Stimulated activated CD4-positive, alpha-beta T cell treated with anti-CD3 and anti-CD28 coated beads, Interleukin-12 subunit alpha, Interleukin-12 subunit beta, amount 100 ng/mL, for 24 hours (primary cell): ENCODE measurements at places on chromosomes 16 and 17.

- no peak for DNase-seq
Measured at GRCh38 chr17:1645207-1646171, at the start of gene SCARF1. TSS of gene SCARF1 (minus strand) at chr17:1645732. CDS start at chr17:1645697, 35 bp downstream.

- no peak for DNase-seq
Measured at GRCh38 chr17:68302666-68303065, 11.4 kb downstream of the ARSG start.

DNA sequence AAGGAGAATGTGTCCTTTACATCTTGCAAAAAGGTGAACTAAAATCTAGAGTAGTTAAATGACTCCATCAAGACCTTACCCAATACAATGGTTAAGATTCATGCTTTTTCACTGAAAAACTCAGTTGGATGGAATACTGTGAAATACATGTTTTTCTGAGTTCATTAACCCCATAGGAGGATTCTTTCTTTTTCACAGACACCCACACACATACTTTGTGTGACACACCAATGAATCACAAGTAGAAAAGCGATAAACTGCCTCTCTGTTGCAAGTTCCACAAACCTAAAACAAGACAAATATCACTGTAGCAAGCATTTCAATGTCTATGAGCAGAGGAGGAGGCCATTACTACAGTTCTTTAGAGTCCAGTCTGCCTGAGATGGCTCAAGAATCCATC, 258.8 kb upstream of the CDH5 start:
- DNase-seq: no peak

- no peak for DNase-seq
Measured at GRCh38 chr17:58231641-58232040, 6.7 kb upstream of the LPO start.

- no peak for DNase-seq
Measured at GRCh38 chr17:42857389-42857788, 6.4 kb downstream of the AOC3 start.

DNA sequence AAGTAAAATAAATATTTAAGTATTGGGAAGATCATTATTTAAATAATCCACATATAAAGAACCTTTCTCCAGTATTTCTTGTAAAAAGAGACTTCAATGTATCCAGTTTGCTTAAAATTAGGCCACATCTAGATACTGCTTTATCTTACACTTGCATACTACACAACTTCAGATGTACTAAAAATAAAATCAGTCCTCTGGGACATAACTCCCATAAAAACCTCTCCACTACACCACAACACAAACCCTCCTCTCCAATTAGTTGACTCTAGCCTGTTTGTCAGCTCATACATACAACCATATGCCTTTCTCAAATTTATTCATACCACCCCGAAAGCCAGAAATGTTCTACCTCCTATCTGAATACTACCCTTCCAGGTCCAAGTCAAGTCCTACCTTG, 21.6 kb downstream of the SPOP start:
- DNase-seq: no peak

GRCh38 chr17:42016941-42017865, at the start of gene DNAJC7:
TSS of gene DNAJC7 (minus strand) at chr17:42017439. CDS start at chr17:42017416, 23 bp downstream.
- DNase-seq: peak; percentile 81

DNA sequence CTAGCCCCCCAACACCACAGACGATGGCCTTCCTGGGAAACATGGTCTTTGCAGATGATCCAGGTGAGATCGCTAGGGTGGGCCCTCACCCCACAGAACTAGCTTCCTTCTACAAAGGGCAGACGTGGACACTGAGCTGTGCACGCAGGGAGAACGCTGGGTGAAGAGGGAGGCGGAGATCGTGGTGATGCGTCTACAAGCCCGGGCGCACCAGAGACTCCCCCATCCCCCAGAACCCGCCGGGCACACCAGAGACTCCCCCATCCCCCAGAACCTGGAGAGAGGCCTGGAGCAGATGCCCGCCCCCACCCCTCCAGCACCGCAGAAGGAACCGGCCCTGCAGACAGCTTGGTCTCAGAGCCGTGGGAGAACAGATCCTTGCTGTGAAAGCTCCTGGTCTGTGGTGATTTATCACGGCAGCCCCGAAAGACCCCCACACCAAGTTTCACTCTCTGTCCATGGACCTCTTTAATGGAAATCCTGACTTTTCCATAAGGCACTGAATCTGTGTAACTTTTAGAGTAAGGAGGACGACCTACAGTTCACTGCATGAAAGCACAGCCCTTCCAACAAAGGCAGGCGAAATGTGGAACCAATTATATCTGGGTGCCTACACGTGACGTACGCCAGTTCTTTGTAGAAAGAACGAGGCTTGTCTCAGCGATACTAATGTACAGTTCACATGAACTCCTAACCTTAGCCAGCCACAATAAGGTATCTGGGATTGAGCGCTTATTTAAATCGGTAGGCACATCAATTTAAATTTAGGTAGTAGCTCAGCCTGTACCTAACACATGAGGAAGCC, 88.5 kb downstream of the ANKRD11 start:
- no peak for DNase-seq

DNA sequence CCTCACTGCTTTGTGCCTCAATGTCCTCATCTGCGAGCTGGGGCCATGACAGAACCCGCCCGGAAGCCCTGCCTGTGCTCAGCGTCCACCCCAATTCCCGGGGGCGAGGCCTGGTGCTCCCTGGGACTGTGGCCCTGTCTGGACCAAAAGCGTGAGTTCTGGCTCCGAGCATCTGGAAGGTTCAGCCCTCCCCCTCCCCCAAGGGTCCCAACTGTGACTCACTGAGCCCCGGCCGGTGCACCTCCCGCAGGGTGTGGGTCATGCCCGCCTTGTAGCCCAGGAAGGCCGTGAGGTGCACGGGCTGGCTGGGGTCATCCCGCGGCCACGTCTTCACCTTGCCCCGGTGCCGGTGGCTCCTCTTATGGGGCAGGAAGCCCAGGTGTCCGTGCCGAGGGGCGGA, 755 bp downstream of the RPL3L start:
- DNase-seq: no peak

DNA sequence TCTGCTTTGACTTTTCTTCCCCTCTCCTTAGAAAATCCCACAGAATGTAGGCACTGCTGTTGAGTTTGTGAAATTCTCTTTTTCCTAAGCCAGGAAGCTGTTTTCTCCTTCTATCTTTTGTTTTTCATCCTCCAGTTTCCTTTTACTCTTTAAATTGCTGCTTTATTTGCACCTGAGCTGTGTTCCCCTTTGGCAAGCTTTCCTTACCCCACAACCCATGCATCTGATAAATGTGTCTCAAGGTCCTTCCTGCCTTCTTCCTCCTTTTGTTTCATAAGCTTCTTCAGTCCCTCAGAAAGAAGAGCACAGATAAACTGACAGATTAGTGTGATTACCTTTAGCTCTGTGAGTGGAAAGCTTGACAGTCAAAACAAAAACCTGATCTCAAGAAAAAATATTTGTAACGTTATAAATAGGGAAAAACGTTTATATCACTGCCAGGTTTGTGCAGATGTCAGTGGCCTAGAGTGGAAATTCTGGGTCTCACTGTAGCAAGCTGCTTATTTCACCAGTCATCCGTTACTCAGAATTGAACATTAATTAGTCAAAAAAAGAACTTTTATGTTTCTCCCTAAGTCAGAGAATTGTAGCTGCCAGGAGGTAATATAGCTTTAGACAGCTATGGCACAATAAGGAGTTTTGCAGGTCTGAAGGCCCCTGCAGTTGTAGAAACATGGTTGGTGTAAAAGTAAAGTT, 23.6 kb downstream of the GSDMB start:
- no peak for DNase-seq

DNA sequence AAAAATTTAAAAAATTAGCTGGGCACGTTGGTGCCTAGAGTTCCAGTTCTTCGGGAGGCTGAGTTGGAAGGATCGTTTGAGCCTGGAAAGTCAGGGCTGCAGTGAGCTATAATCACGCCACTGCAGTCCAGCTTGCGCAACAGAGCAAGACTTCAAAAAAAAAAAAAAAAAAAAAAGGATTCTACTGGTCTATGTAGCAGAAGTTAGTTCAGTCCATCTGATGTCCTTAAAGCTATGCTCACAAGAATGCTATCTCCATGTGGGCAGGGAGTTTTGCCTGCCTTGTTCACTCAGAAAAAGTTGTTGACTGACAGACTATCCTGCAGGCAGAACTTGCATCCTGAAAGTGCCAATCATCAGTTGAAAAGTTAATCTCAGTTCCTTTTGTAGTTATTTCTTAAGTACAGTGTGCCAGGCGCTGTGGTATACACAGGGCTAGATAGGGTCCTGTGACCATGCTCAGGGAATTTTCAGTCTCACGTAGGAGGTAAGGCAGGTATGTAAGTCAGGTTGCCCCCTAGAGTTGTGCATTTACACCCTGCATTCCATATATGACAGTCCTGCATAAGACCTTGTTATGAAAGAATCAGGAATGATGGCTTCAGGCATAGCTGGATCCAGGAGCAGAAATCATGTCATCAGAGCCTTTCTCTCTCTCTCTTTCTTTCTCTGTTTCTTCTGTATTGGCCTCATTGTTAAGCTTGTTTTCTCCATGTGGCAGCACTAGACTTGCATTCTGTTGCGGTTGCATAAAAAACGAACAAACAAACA, 7.6 kb downstream of the SYT17 start:
- DNase-seq: no peak

- no peak for DNase-seq
Measured at GRCh38 chr16:79312502-79312901, 288.0 kb downstream of the MAF start.

DNA sequence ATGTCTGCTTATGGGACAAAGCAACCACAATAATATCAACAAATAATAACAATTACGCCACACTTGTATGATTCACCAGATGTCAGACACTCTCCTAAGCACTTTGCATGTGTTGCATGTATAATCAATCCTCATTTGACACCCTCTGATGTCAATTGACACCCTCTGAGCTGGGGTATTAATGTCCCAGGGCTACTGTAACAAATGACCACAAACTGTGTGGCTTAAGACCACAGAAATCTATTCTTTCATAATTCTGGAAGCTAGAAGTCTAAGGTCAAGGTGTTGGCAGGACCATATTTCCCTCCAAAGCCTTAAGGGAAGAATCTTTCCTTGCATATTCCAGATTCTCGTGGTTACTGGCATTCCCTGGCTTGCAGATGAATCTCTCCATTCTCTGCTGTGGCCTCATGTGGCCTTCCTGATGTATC, 112.7 kb downstream of the NPIPB5 start:
- DNase-seq: no peak

DNA sequence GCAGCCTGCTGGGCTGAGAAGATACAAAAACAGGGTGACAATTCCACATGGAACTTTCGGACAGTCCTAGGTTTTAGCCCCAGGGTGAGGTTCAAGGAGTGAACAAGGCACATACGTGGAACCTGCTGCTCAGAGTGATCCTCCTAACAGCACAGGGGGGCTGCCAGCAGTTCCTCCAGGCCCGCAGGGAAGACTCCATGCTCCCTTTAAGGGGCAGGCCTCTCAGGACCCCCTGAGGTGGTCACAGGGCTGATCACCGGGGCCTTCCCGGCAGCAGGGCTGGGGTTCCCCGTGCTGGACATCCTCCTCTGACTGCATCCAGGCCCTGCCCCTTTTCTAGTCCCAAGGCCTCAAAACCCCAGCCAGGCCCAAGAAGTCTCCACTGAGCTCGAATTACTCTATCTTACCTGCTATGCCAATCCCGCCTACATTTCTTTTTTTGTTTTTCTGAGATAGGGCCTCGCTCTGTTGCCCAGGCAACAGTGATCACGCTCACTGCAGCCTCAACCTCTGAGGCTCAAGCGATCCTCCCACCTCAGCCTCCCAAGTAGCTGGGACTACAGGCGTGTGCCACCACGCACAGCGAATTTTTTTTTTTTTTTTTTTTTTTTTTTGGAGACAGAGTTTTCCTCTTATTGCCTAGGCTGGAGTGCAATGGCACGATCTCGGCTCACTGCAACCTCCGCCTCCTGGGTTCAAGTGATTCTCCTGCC, 10.4 kb downstream of the CANT1 start:
- DNase-seq: no peak

- DNase-seq: no peak
Measured at GRCh38 chr17:65332375-65332774, 195.2 kb downstream of the RGS9 start.

DNA sequence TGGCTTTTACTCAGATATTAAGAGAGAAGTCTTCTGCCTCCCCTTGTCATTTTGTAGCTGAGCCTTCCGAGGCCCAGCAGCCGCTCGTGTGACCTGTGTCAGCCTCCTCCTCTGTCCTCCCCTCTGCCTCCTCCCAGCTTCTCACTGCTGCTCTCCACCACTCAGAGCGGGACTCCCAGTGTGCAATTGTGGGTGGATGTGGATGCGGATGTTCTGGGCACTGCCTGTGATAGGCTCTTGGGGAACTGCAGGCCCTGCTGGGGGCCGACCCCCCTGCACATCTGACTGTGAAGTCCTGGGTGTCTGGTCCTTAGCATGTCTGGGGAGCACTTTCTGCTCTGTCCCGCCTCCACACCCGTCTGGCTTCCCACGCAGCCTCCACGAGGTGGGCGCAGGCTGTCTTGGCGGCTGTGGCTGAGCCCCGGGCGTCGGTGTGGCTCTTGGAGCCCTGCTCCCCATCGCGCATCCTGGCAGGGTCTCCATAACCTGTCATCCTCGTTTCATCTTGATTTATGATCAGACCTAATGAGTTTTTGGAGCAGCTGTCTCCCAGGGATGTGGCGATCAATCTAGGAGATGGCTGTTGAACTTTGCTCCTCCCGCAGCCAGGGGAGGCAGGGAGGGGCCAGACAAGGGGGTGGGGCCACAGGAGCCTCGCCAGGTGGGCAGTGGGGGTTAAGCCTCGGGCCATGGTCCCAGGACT, 28.1 kb downstream of the GRIN2C start:
- no peak for DNase-seq

DNA sequence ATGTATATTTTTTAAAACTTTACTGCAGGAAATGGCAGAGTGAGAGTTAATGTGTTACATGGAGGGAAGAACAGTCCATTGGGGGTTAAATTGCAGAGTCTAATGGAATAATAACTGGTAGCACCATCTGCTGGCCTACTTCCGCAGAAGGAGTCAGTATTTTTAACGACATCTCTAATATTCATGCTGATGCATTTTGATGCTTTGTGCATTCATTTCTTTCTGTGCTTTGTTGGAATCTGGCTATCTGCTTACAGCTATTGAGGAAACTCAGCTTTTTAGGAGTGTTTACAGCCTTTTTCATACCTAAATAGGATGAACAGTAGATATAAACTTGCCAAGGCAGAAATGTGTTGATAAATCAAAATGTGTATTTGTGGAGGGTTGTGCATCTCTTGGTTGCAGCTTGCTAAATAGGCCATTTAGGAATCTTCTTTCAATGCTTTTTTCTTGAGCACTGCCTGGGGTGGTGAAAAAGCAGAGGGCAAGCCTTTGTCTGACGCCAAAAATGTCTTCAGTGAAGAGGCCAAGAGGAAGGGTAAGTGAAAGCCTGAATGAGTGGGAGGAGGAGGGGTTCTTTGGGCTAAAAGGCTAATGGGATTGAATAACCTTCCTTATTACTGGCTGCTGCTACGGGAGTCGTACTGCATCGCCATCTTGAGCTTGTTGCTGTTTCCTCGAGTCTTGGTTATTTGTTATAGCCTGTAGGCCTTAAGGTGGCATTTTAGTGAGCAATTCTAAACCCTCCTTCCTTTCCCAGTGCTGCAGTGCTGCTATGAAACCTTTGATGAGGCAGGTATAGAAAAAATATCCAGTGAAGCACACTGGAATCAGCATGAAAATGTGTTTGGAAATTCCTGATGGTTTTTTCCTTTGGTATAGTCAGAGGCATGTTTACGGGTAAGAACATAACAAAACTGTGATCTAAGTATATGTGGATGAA, 153.3 kb downstream of the CHD9 start:
- no peak for DNase-seq
